Activated T-cell treated with anti-CD3 and anti-CD28 coated beads for 4 hours (primary cell): ENCODE measurements at places on chromosomes 4 and X.

- no peak for DNase-seq
Measured at GRCh38 chrX:56817179-56817578, 88.1 kb downstream of the NBDY start.

GRCh38 chrX:48897157-48897624 is 377 bp downstream of the TIMM17B start:
- DNase-seq: no peak

GRCh38 chrX:6990552-6991193 is 156.8 kb upstream of the STS start:
- no peak for DNase-seq

DNA sequence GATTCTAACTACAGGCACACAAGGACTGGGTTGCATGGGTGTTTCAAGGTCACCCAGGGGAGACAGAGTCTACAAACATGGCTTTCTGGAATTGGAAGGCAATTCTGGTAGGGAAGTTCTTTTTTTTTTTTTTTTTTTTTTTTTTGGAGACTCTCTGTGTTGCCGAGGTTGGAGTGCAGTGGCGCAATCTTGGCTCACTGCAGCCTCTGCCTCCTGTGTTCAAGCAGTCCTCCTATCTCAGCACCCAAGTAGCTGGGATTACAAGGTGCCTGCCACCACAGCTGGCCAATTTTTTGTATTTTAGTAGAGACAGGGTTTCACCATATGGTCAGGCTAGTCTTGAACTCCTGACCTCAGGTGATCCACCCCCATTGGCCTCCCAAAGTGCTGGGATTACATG is 16.3 kb upstream of the FHDC1 start:
- no peak for DNase-seq
